ENCODE measurements at places on chromosomes 6 and 20.

DNA sequence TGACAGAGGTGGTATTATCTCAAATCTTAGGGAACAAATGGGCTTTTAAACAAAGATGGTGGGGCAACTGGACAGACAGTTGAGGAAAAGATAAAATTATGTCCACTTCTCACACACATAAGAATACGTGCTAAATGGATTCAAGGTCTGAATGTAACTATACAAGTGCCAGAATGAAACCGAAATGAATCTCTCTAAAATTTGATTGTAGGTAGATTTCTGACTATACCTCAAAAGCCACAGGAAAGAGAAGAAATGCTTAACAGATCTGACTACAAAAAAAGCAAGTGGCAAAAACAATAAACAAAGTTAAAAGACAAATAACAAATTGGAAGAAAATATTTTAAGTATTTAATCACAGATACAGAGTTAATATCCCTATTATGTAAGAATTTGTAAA, 182.7 kb upstream of the OLIG3 start:
- DNase-seq: no peak

- DNase-seq: no peak
These were observed 27.2 kb downstream of the DUSP22 start for GRCh38 chr6:319177-320131.

DNA sequence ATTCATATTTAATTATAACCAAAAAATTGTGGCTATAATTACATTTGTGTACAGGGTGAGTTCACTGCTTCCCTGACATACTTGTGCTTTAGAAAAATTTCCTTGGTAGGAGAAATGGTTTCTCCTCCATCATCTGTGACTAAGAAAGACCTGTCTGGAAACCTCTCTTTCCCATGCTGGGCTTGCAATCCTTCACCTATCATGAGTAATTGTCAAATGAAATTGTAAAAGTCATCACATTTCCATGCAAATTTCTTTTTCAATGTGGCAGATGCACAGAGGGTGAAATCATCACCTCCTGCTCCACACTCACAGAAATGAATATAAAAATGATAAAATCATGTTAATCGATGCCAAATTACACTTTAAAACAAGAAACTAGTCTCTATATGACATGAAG, 1.5 kb upstream of the SIRPB1 start:
- DNase-seq: no peak

- DNase-seq: no peak
These were observed 54.4 kb upstream of the GTSF1L start for GRCh38 chr20:43781215-43781614.

GRCh38 chr6:31888276-31889258, 8.9 kb downstream of the EHMT2 start:
- no peak for DNase-seq

Measured in heart right ventricle (tissue), 16 donors.